ENCODE measurements at places on chromosomes 1 and 21.
A peak's percentile ranks its signal among the peaks of the same experiment; 100 is the strongest.

GRCh38 chr21:41219498-41220207 is 51.7 kb downstream of the BACE2 start:
- DNase-seq, result no peak

DNA sequence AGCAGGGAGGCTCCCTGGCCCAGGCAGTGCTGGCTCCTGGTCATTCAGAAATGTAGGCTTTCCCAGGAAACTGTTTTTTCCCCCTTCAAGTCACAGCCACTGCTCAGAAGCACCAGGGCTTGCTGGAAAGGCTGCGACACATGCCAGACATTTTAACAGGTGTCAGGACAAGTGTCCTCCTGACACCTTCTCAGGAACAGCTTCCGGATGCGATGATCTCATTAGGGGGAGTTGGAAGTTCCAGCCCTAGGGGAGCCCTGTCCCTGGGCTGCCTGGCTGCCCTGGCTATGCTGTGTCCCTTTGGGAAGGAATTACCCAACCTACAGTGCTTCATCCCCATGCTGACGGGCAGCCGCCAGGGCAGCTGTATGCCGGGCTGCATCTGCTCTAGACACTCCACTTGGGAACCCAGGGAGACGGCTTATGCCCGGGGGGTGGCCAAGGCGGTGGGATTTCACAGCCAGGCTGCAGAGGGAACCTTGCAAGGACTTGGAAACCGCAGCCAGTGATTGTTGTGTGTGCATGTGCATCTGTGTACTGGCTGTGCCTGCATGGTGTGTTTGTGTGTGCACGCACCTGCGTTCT is 41.8 kb downstream of the AJAP1 start:
- DNase-seq, result no peak

DNA sequence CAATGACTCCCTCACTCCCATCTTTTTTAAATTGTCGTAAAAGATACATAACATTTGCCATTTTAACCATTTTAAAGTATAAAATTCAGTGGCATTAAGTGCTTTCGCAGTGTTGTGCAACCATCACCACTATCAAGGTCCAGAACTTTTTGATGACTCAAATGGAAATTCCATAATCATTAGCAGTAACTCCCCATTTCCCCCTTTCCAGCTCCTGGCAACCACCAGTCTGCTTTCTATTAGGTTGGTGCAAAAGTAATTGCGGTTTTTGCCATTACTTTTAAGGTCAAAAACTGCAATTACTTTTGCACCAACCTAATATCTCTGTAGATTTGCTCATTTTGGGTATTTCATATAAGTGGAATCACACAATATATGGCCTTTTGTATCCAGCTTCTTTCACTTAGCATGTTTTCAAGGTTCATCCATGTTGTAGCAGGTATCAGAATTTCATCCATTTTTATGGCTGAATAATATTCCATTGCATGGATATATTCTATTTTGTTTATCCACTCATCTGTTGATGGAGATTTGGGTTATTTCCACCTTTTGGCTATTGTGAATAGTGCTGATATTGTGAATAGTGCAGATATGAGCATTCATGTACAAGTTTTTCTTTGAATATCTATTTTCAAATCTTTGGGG is 159.7 kb downstream of the HIVEP3 start:
- DNase-seq, result no peak

DNA sequence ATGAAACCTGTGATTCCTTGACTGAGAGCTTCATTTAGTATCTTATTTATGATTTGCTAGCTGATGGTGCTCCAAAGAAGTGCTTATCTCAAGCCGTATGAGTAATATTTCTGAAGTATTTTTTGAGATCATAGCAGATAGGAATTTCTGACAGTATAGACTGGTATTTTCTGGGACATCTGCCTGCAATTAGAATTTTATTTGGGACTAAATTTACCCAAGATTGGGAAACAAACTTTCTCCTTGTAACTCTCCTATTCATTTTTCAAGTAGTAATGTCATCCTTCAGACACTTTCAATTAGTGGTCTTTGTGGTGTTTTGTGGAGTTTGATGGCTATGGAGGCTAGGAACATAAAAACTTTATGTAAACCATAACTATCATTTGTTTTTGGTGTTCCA is 597.2 kb upstream of the ZP4 start:
- no peak for DNase-seq

DNA sequence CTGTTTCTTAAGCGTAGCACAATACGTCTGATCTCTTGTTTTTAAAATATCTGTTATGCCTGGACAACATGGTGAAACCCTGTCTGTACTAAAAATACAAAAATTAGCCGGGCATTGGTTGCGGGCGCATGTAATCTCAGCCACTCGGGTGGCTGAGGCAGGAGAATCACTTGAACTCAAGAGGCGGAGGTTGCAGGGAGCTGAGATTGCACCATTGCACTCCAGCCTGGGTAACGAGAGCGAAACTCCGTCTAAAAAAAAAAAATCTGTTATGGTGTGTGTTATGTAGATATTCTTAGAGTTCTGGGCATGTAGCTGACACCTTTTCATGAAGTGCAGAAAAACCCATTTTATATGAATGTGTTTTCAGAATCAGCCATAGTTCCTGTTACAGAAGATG is 38.2 kb downstream of the RABGAP1L start:
- DNase-seq, result no peak

GRCh38 chr1:228371741-228372182 is 34.9 kb downstream of the TRIM11 start:
- DNase-seq, result no peak

DNA sequence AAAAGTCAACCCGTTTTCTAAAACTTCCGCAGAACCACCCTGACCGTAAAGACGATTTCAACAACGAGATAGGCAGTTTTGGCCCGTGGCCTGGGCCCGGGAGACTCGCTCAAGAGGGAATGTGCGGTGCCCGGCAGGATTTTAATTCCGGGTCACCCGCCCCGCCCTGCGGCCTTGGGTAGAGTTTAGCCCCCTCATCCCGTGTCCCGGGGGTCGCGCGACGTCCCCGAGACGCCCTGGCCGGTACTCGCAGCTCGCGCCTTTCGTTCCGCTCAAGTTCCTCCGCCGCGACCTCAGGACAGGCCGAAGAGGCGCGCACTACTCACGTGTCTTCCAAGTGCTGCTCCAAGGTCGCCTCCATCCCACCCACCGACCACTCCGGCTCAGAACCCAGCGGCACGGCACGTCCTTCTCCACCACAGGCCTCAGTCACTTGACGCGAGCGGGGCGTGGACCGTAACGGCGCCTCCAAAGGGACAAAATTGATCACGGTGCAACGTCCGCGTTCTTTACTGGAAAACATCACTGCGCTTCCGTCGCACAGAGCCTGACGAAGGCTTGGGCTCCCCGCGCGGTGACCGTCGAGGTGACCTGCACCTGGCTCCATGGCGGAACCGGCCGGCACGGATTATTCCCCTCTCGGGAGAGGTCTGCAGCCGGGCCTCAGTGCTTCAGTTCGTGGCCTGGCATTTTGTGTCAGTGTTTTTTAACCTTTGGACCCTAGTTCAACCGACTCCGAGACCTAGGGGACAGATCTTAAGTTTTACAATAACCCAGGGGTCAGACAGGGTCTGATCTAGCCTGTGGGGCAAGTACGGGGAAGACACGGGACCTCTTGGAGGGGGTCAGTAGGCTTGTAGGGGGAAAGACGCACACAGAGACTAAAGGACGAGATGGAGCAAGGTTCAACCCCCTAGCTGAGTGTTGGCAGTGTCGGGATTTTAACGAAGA is at the start of gene LAMTOR5:
Gene LAMTOR5, minus strand, starts transcription at position 435 of the 951 bp plus-strand sequence. Its CDS starts 74 bp downstream, at position 361.
- peak; percentile 91 for DNase-seq

- peak; percentile 76 for DNase-seq
Measured at GRCh38 chr21:45596704-45597318, 46.7 kb upstream of the PCBP3 start.

DNA sequence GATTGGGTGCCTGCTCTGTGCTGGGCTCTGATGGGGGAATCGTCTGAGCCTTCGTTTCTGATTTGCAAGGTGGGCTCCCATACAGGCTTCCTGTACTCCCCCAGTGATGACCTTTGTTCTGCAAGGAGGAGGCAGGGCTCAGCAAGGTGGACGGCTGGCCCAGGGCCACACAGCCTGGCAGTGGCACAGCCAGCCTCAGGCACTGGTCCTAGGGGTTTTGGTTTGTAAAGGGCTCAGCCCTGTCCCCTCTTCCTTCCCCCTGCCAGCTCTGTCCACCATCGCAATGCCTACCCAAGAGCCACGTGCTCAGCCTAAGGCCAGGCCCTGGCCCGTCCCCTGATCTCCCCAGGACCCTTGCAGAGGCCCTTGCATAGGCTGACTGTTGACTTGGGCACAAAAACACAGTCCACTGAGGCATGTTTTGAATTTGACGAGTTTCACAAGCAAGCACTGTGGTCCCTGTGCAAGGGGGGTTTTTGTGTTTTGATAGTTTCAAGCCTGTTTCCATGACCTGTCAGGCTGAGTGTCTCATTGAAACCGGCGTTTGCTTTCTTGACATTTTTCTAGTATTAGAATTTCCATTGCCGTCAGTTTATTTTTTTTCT is 39.5 kb upstream of the TNFRSF1B start:
- DNase-seq, result no peak

DNA sequence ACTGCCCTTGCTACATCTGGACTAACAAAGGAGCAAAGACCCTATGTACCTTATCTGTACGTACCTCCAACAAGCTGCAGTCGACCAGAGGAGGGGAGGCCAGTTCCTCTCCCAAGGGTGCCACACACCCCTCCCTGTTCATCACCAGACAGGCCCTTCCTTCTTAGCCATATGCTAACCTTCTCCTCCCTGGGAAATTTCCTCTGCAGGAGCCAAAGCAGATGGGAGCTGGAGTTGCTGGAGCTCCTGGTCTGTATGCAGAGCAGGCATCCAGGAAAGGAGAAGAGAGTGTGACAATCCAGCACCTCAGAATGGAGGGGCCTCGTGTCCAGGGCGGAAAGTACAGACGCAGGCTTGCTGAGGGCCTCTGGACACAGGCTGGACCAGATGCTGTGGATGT is 48.5 kb downstream of the C8B start:
- DNase-seq, result no peak

DNA sequence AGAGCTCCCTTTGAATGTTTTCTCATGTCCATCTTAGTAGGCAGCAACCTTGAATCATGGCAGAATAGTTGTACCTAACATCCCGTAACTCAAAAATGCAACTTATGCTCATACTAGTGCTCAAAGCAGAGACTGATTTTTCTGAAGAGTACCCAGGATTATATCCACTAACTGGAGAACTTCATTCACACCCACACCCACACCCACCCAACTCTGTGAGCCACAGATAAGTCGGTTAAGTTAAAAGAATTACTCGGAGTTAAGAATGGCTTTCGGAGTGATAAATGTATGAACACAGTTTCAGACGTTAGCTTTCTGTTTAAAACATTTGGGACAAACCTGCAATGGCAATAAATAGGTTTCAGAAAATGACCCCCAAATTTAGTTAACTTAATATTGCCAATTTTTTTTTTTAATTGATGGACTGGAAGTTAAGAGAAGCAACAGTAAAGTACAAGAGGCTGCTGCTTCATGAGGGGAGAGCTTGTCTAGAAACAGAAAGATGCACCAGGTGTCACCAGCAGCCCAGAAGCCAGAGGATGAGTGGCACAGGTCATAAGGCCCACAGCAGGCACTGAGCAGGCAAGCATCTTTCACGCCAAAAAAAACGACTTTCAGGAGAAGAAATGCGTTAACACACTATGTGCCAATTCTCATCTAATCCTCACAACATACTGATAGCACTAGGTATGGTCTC is 48.4 kb upstream of the C1orf198 start:
- DNase-seq, result no peak

DNA sequence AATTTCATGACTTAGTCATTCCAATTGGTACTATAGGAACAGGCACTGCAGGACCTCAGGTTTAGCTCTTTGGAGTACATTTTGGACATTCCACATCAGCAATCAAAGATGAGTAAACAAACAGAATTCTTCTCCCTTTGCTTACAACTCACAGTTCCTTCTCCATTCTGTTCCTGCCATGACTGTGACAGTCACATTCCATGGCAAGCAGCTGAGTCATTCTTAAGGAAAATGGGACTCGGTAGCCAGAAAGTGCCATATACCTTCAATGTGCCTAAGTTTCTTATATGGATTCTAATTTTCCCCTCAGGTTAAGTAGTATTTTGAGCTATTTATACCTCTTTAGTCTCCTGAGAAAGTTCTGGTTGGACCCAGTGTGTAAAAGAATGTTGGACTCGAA is 25.6 kb downstream of the CRCT1 start:
- DNase-seq, result no peak

DNA sequence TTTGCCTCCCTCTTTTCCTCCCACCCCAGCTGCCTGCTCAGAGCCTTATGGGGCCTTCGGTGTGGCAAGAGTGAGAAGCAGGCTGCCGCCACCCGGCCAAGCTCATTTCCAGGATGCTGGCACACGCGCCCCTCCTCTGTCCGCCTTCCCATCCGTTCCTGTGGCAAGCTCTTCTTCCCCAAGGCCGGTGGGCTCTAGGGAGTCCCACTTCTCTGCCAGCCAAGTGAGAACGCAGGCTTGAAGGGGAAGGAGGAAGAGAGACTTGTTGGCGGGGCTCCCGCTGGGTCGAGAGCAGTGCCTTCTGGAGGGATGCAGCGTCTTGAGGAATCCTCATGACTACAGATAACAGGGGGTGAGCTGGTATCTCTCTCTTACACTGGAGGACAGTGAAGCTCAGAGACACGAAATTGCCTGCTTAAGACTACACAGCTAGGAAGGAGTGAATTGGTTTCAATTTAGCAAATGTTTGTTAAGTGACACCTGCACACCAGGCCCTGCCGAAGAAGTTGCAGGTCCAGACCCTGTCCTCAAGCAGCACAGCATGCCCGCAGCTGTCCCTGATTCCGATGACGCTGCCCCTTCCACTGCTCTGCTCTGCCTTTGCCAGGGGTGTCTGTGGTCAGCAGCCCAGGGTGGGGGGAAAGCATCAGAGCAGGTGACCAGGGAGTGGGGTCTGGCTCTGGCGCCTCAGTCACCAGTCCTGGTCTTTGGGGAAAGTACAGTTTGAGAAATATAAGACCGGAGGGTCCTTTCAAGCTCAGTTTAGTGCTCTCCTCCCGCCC is 40.1 kb upstream of the FOXO6 start:
- no peak for DNase-seq

DNA sequence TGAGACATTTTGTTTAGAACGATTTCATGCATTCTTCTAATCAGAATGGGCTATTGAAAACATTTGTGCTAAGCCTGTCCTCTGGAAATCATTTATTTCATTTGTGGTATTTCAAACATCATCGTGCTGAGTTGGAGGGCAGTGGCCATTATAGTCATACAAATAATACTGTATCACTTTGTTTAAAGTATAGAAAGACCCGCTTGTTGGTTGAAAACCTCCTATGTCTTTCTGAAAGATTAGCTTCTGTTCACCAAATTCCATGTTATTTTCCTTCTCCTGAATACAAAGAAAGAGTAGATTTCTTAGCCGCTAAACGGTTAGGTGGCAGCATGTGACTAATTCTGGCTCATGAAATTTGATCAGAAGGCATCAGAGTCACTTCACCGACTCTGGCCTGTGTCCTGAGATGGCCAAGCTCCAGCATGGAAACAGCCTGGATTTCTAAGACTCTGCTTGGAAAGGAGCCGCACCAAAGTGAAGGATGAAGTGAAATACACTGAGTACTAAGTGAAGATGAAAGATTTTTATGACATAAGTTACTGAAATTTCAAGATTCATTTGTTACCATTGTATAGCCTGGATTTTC is 355.1 kb downstream of the USP25 start:
- DNase-seq, result no peak

DNA sequence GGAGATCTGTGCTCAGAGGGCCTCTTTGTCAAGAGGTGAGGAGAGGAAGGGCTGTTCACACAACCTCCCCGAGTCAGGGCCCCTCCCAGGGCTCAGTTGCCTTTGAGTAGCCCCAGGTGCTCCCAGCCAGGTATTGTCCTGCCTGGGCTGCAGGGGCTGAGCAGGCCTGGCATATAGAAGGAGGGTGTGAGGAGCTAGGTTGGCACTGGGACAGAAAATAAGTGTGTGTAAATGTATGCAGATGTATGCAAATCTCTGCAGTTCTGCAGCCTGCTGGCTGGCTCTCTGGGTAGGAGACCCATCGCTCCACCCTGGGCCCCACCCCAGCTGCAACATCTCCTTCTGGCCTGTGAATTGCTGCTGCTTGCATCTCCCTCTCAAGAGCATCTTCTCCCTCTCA is 52.4 kb downstream of the NAV1 start:
- no peak for DNase-seq
